ENCODE measurements at places on chromosomes 13 and 19.
A peak's percentile ranks its signal among the peaks of the same experiment; 100 is the strongest.

DNA sequence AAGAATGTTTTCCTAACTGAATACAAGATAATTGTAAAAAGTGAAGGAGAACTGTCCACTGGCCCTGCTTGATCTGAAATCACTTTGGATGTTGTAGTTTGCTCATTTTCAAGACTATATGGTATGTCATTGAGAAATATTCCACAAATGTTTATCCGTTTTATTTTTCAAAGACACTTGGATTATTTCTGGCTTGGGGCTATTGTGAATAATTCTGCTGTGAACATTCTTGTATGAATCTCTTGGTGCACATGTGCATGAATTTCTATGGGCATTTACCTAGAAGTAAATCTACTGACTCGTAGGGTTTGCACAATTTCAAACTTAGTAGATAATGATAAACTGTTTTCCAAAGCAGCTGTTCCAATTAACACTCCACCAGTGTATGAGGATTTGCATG, 8.6 kb downstream of the RXFP2 start:
- DNase-seq, result no peak

- DNase-seq, result no peak
These were observed 49.5 kb downstream of the RFX2 start for GRCh38 chr19:6060600-6061375.

DNA sequence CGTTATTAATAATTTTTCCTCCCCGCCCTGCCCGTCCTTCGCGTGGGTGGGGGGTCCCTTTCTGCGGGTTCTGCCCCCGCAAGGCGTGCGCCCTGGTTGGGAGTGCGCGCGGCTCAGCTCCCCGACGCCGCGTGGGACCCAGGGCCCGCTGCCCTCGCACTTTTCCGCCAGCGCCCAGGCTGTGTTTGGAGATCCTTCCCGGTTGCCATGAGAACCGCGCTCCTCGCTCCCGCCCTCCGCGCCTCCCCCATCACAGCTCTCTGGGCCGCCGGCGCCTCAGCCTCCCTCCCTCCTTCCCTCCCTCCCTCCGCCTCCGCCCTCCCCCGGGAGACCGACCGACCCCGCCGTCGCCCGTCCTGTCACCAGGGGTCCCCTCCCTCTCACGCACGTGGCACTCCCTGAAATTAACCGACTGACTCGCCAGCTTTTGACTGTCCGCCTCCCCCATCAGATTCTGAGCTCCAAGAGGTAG, 2.4 kb upstream of the SSBP4 start:
- DNase-seq, result peak; percentile 47

GRCh38 chr13:72507416-72508199, 219.8 kb downstream of the MZT1 start:
- DNase-seq, result no peak
